ENCODE measurements at places on chromosomes 12 and 14.
A peak's percentile ranks its signal among the peaks of the same experiment; 100 is the strongest.

GRCh38 chr12:121858662-121859572, at the start of gene HPD:
HPD (minus strand) TSS chr12:121858859; CDS start chr12:121858823, 36 bp downstream.
- H3K4me1 ChIP-seq = peaks cover 18% of the 10 kb centered on the region
- no peaks in the 10 kb centered on the region for H3K36me3 ChIP-seq
- DNase-seq = no peak
- H3K27me3 ChIP-seq = no peaks in the 10 kb centered on the region
- H3K4me3 ChIP-seq = no peak within 1 kb of the TSS
- H3K27ac ChIP-seq = no peak within 1 kb of the TSS

DNA sequence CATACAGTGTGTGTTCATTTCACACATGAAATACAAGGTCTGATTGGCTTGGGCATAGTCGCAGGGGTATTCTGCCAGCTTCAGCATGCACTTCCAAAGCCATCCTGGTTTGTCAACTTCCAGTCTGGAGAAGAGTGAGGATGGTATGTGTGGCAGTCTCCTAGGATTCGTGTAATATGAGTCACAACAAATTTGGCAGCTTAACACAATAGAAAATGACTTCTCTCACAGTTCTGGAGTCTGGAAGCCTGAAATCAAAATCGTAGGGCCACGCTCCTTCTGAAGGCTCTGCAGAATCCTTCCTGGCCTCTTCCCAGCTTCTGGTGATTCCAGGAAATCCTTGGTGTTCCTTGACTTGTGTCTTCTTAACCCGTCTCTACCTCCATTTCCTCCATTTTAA, 167.5 kb downstream of the PPM1H start:
- no peaks in the 10 kb centered on the region for H3K36me3 ChIP-seq
- H3K27ac ChIP-seq = no peak overlapping the region
- H3K27me3 ChIP-seq = no peaks in the 10 kb centered on the region
- DNase-seq = no peak

DNA sequence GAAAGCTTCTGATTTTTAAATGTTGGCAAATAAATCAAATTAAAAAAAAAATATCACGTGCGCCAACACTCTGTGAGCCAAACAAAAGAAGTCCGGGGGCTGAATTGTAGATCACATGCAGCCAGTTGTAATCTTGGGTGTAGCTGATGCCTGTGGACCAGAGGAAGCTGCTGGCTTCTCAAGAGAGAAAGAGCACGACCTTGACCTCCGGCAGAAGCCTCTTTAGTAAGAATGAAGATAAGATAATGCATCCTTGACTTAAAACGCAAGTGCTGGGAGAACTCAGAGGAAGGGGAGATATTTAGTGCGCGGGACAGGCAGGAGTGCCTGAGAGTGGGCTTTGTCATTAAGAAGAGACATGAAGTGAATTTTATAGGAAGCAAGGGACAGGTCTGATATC, 162.8 kb upstream of the TBX3 start:
- H3K27me3 ChIP-seq = no peaks in the 10 kb centered on the region
- DNase-seq = no peak
- H3K27ac ChIP-seq = no peak overlapping the region
- no peaks in the 10 kb centered on the region for H3K36me3 ChIP-seq

- no peak for DNase-seq
- H3K4me1 ChIP-seq = no peaks in the 10 kb centered on the region
- H3K36me3 ChIP-seq = peaks cover 20% of the 10 kb centered on the region
- H3K27me3 ChIP-seq = no peaks in the 10 kb centered on the region
- H3K27ac ChIP-seq = no peak overlapping the region
Observed at GRCh38 chr14:51262868-51263267, 22.8 kb downstream of the TMX1 start.

DNA sequence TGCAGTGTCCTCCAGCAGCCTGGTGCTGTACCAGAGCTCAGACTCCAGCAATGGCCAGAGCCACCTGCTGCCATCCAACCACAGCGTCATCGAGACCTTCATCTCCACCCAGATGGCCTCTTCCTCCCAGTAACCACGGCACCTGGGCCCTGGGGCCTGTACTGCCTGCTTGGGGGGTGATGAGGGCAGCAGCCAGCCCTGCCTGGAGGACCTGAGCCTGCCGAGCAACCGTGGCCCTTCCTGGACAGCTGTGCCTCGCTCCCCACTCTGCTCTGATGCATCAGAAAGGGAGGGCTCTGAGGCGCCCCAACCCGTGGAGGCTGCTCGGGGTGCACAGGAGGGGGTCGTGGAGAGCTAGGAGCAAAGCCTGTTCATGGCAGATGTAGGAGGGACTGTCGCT, 15.2 kb downstream of the C12orf43 start:
- H3K27me3 ChIP-seq = no peaks in the 10 kb centered on the region
- no peak for DNase-seq
- peaks cover 12% of the 10 kb centered on the region for H3K36me3 ChIP-seq
- no peak overlapping the region for H3K4me3 ChIP-seq

- no peaks in the 10 kb centered on the region for H3K4me1 ChIP-seq
- peaks cover 11% of the 10 kb centered on the region for H3K36me3 ChIP-seq
- peaks cover 10% of the 10 kb centered on the region for H3K27me3 ChIP-seq
Observed at GRCh38 chr14:69004731-69005431, 25.8 kb upstream of the ACTN1 start.

DNA sequence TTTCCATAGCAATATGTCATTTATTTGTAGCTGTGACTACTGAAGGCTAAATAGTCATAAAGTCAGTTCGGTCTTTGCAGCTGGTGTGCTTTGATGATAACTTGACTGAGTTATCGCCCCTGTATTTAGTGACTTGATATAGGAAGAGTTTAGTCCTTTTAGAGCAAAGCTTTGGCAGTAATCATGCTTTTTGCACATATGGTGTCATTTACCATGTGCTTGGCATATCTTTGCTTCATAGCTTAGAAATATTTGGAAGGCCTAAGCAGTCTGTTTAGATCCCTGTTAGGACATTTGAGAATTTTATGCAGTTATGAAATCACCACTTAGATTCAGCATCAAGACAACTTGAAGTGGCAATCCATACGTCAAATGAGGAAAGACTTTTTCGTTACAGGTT, 31.6 kb downstream of the POLR3B start:
- peaks cover 31% of the 10 kb centered on the region for H3K36me3 ChIP-seq
- H3K27me3 ChIP-seq = no peaks in the 10 kb centered on the region
- no peak overlapping the region for H3K27ac ChIP-seq

- H3K4me1 ChIP-seq = peaks cover 20% of the 10 kb centered on the region
- peak overlapping the region; percentile 86 for H3K4me3 ChIP-seq
- H3K27me3 ChIP-seq = peaks cover 33% of the 10 kb centered on the region
- peaks cover 11% of the 10 kb centered on the region for H3K36me3 ChIP-seq
- H3K27ac ChIP-seq = no peak overlapping the region
Observed at GRCh38 chr14:50943261-50943942, 881 bp downstream of the PYGL start.

- no peak for DNase-seq
- no peak overlapping the region for H3K4me3 ChIP-seq
- peak overlapping the region; percentile 98 for H3K27ac ChIP-seq
- peaks cover 54% of the 10 kb centered on the region for H3K4me1 ChIP-seq
Observed at GRCh38 chr14:35287431-35288013, 4.7 kb upstream of the PSMA6 start.

- H3K36me3 ChIP-seq = no peaks in the 10 kb centered on the region
- H3K27me3 ChIP-seq = no peaks in the 10 kb centered on the region
- DNase-seq = no peak
- no peak overlapping the region for H3K4me3 ChIP-seq
- peaks cover 17% of the 10 kb centered on the region for H3K4me1 ChIP-seq
Observed at GRCh38 chr12:4193821-4194220, 79.7 kb upstream of the CCND2 start.
